Naive B cell (primary cell): ENCODE measurements at places on chromosomes 1 and 21. TPM values are rescaled to one million over a fixed set of nuclear protein-coding genes. Genes with fewer than 3 reads are reported as not detected.

GRCh38 chr1:33049371-33049770, 12.7 kb upstream of the AK2 start:
- no peak overlapping the region for H3K4me3 ChIP-seq
- no peak for DNase-seq
- H3K4me1 ChIP-seq = peaks cover 3% of the 10 kb centered on the region
- no peaks in the 10 kb centered on the region for H3K27me3 ChIP-seq
- no peaks in the 10 kb centered on the region for H3K36me3 ChIP-seq

DNA sequence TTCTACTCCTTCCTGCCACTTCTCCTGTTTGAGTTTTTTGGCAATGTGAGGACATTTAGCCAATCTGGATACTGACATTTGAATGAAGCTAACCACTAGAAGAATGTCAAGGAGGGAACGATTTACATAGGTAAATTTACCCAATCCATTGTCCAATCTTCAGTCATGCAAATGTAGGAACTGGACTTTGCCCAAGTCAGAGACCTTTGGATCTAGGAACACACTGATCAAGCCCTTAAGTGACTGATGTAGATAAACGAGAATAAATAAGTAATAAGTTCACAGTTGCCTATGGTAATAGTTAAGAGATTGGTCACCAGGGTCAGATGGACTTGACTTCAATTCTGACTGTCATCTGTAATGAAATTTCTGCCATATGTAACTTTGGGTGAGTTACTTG, 177.6 kb downstream of the FGGY start:
- H3K4me1 ChIP-seq = no peaks in the 10 kb centered on the region
- no peaks in the 10 kb centered on the region for H3K27me3 ChIP-seq
- no peak overlapping the region for H3K4me3 ChIP-seq
- no peak for DNase-seq

GRCh38 chr21:28936721-28937120, 56.0 kb downstream of the LTN1 start:
- H3K36me3 ChIP-seq = peaks cover 20% of the 10 kb centered on the region
- H3K4me3 ChIP-seq = no peak overlapping the region
- H3K27me3 ChIP-seq = no peaks in the 10 kb centered on the region
- H3K27ac ChIP-seq = peak overlapping the region; percentile 4
- H3K4me1 ChIP-seq = no peaks in the 10 kb centered on the region

CA6 gene
- not detected for polyA plus RNA-seq

TBX15 gene
- polyA plus RNA-seq = not detected
